Left colon (tissue), 2 donors: ENCODE measurements at places on chromosomes 12 and 14. TPM values are rescaled to one million over a fixed set of nuclear protein-coding genes. Genes with fewer than 3 reads are reported as not detected.

DNA sequence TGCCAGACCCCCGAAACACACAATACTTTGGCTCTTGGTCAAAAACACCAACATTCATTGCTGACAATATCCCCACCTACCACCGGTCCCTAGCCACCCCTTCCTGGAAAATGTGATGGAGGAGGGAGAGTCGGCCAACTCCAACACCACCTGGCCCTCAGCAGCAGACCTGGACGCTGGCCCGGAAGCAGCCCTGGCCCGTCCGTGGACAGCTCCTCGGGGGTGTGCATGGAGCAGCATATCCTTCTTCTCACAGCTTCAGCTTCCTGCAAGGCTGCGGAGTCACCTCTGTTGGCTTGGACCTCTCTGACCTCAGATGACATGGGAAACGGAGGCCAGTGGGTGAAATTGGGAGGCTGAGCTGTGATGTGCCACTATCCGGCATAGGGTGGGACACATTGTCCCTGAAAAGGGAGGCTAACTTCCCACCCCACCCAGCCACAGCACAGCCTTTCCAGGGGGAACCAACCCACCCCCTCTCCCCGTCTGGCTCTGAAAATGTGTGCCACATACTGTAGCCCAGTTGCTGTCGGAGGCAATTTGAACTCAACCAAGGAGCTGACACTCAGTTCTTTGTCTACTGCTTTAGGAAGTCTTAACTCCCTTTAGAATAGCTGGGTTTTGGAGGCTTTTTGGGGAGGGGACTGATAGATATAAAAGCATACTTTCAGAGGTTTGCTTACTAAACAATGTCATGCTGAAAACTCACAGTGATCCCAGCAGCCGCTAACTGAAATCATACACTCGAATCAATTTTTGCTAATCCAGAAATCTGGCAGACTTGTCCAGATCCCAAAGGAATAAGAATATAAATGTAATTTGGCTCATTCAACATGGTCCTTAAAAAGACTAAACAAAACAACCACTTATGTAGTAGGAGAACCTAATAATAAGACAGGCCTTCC is 43.1 kb upstream of the LTA4H start:
- no peak for DNase-seq

DNA sequence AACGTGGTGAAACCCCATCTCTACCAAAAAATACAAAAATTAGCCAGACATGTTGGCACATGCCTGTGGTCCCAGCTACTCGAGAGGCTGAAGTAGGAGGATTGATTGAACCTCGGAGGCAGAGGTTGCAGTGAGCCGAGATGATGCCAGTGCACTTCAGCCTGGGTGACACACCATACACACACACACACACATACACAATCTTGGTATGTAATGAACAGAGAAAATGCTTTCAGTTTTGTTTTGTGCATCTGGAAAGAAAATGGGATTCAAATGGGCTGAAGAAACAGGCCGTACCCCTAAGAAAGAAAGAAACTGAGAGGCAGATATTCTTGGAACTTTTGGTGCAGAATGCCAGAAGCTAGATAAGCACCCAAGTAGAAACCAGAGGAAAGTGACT is 107.2 kb downstream of the PDE3A start:
- no peak for DNase-seq

GRCh38 chr12:127785986-127786590 is 480.9 kb upstream of the TMEM132C start:
- no peak for DNase-seq

GRCh38 chr12:27808841-27809240 is 28.8 kb upstream of the MANSC4 start:
- no peak for DNase-seq

- DNase-seq: no peak
These were observed 41.9 kb upstream of the POC1B start for GRCh38 chr12:89567691-89568239.

BMAL2 gene
- 3.6 TPM for total RNA-seq

NKX2-1 gene
- total RNA-seq: not detected

LRFN5 gene
- total RNA-seq: 0.37 TPM

GRCh38 chr12:111685811-111686573 is at the start of the genes ACAD10 and BRAP:
Gene ACAD10, plus strand, starts transcription at chr12:111686053. Its CDS starts 6,657 bp downstream, at chr12:111692710.
Gene BRAP, minus strand, starts transcription at chr12:111685956. Its CDS starts 164 bp downstream, at chr12:111685792.
- DNase-seq: peak; percentile 95

DNA sequence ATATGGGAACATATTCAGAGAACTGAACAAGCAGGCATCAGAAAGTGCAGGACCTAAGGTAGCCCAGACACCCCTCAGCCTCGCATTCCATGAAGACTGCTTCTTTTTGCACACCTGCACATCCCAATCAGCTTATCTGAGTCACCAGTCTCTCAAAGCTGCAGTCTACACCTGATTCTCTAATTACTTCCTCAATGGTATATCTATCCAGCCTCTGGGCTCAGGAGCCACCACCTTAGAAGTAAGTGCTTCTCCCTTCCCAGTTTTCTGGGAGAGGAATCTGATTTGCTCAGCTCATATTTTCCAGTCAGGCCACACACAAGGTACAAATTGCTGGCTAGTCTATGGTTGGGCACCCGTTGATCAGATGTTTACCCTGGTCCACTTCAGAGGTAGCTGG is 21.7 kb downstream of the TC2N start:
- DNase-seq: no peak

KCNC2 gene
- total RNA-seq: not detected

REP15 gene
- total RNA-seq: 59.1 TPM

- DNase-seq: no peak
These were observed 364.7 kb downstream of the NUAK1 start for GRCh38 chr12:105774037-105774436.
